ENCODE measurements at places on chromosomes 4 and X.

GRCh38 chr4:2829321-2829932 is 14.2 kb upstream of the ADD1 start:
- DNase-seq: no peak

- DNase-seq: no peak
Measured at GRCh38 chr4:112381996-112382692, 85.0 kb downstream of the ALPK1 start.

DNA sequence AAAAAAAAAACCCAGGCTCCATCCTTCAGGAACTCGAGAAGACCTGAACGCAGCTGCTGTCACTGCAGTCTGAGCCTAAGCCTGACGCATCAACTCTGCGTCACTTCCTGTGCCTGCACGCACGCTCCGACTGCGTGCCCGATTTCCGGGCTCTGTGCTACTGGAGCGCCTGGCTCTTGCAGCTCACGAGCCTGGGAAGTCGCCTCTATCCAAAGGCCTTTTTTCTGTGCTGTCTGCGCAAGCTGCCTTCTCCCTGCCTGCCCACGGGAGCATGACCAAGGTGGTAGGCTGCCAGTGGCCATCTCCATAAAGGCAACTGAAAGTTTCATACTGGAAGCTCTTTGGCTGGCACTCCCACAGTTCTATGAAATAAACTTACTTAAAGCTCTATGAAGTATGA is 9.9 kb upstream of the GASK1B start:
- DNase-seq: no peak

GRCh38 chr4:2177443-2178093 is 64.4 kb downstream of the HAUS3 start:
- DNase-seq: no peak

GRCh38 chr4:152696764-152697261 is 17.0 kb upstream of the TMEM154 start:
- DNase-seq: no peak

- DNase-seq: no peak
Measured at GRCh38 chrX:16333453-16333852, 166.2 kb downstream of the MAGEB17 start.

- no peak for DNase-seq
Measured at GRCh38 chr4:74166135-74166534, 8.2 kb downstream of the MTHFD2L start.

- DNase-seq: no peak
Measured at GRCh38 chrX:20361890-20362262, 95.2 kb upstream of the RPS6KA3 start.

DNA sequence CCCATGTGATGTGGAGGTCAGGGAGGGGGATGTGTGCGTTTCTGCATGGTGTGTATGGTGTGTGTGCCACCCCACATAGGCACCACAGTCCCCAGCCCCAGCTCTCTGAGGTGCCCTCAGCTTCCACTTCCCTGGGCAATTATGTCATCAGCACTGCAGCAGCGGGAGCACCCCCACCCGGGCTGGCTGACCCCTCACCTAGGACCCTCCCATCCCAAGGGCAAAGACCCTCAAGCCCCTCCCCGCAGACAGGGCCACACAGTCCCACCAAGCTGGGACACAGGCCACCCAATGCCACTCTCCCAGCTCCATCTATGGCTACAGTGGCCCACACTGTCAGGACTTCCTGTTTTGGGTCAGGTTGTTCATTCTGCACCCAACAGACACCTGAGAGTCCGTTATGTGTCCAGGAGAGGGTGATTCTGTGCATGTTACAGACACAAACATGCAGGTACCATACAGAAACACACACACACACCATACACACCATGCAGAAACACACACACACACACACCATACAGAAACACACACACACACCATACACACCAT is 75.2 kb downstream of the JAKMIP1 start:
- no peak for DNase-seq

DNA sequence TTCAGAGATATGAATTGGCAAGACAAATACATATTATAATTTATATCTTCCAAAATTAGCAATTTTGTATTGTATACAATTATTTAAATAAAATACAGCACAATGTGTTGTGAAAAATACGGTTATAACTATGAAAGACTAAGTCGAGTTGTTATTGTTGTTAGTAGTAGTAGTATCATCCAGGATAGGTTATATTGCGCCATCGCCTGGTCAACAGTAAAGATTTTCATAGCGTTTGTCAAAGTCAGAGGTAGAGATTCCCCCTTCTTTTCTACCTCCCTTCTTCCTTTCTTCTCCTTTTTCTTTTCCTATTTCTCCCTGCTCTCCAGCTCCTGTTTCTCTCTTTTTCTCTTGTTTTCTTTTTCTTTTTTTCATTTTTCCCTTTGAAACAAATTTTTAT is 499.1 kb upstream of the EPHA5 start:
- no peak for DNase-seq

GRCh38 chr4:56186808-56187523 is 200.3 kb downstream of the AASDH start:
- DNase-seq: no peak

DNA sequence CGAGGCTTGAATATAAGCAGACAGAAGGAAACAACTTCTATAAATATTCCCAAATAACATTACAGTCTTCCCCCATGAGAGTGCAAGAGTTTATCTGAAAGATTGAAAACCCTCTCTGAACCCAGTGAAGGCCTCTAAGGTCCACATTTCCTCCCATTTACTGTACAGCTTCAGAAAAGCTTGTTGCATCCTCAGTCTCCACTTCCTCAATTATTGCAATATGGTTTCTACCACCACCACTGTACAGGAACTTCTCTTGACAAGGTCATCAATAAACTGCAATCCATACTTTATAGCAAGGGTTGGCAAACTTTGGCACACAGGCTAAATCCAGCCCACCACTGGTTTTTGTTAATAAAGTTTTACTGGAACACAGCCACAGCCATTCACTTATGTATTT is 239.0 kb downstream of the THOC2 start:
- no peak for DNase-seq

DNA sequence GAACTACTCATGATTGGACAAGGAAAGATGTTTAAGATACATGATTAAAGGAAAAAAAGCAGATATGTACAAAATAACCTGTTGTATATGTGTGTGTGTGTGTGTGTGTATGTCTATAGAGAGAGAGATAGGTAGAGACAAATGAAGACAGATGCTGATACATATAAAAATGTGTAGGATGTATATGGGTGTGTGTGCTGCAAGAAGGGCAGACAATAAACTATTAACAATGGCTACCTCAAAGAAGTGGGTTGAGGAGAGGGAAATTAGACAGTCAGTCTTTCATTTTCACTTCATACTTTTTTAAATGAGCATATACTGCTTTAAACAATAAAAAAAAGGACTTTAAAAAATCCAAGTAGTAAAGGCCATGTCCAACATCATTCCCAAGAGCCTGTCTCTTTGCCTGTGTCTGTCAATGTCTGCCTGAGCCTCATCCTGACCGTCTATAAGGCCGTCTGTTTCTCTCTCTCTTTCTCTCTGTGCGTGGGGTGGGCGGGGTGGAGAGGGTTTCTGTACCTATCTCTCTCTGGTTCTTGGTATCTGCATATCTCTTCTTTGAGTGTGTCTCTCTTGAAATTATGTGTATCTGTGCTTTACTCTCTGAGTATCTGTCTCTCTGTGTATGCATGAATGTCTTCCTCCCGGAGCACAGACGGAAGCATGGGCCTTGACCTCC is 62.8 kb downstream of the LRBA start:
- DNase-seq: no peak

- no peak for DNase-seq
Measured at GRCh38 chrX:105463473-105463872, 243.0 kb upstream of the TEX13A start.

DNA sequence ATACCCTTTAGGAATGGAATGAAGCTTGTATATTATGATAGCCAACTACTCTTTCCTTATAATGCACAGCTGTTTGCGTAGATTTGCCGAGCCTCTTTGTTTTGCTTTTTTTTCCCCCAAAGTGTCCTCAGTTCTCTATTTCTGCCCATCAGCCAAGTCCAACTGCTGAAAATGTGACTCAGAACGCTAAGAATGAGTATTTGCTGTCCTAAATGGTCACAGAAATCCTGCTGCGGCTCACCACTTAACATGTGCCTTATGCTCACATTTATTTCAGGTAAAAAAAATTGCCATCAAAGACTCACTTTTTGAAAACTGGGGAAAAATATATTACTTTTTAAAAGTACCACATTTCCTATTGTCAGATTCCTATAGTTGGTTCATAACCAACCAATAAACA is 36.9 kb downstream of the GABRA4 start:
- no peak for DNase-seq

GRCh38 chr4:103067841-103068547 is 8.6 kb downstream of the SLC9B2 start:
- no peak for DNase-seq

GRCh38 chr4:48575964-48576363 is 85.9 kb downstream of the ZAR1 start:
- DNase-seq: no peak

- no peak for DNase-seq
Measured at GRCh38 chr4:98113012-98113411, 30.3 kb downstream of the STPG2 start.

GRCh38 chr4:6639137-6639680 is 1.3 kb upstream of the MRFAP1 start:
- no peak for DNase-seq

GRCh38 chr4:189087971-189088370 is 852.7 kb upstream of the FRG1 start:
- no peak for DNase-seq

GRCh38 chr4:7060346-7061150 is 7.3 kb downstream of the GRPEL1 start:
- DNase-seq: no peak

GRCh38 chr4:88811904-88812303 is 114.3 kb upstream of the NAP1L5 start:
- DNase-seq: no peak

DNA sequence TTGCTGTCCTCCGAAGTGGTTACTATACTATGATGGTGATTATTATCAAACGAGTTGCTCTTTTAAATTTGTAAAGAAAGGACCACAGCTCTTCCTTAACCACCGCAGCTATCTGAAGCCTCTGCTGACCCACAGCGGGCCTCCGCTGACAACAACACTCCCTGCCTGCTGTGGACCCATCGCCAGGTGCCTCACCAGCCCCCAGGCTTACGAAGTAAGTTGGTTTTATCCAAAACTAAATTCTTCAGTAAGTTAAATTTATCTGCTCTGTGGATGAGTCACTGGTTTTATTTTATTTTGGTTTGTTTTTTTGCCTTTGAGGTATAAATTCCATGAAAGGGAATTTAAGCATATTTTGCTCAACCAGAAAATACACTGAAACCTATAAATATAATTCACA is 54.7 kb downstream of the SLC9A6 start:
- DNase-seq: no peak

GRCh38 chrX:20284992-20285391 is 18.3 kb upstream of the RPS6KA3 start:
- no peak for DNase-seq

DNA sequence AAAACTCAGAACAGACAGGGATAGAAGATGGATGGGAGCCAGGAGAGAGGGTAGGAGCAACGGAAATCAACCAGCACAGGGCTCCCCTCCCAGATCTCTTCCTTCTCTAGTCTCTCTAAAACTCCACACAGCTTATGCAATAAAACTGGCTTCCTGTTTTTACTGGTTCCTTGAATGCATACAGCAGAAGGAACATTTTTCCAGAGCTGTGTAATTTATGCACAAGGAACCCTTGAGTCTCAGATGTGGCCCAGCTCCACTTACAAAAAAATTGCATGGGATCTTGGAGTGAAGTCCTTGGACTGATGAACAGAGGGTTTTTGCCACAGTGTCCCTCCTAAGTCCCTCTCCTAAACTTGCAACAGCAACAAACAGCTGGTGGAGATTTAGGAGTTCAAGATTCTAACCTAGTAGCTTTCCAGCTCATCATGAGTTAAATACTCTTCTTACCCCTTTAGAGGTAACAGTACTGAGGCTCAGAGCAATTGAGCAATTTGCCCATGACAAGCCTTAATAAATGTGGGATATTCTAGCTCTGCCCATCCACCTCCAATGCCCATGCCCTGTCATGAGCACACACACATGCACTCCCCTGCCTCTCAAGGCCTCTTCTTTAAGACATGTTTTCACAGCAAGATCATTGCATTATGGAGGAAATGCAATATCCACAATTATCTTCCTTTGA is 18.4 kb upstream of the CC2D2A start:
- no peak for DNase-seq

GRCh38 chr4:76752861-76753501 is 145.0 kb downstream of the SOWAHB start:
- no peak for DNase-seq

GRCh38 chrX:74250574-74250973 is 53.4 kb upstream of the ZCCHC13 start:
- no peak for DNase-seq

DNA sequence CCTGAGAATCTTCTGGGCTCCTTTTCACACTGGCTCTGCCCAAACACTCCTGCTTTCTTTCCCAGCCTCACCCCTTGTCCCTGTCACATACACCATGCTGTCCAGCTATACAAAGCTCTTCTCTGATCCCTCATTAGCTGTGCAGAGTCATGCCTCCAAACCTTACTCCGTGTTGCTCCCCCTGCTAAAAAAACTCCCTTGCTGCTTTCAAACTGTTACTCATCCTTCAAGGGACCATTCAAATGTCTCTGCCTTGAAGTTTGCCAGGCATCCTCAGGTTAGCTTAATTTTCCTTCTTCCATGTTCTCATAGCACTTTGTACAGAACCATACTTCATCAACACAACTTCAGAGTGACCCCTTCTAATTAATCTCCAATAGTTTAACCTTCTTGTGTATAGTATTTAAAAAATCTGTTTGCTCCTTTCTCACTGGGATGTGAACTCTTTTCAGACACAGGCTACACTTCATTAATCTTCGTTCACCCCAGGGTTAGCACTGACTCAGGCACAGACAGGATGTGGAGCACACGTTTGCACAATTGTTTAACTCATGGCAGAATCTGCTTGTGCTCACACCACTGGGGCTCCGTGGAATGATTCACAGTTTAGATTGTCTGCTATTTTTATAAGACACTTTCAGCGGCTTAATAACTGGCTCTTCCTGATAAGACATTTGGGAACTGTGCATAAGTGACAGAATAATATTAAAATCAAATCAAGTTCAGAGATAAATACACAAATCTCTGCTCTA is 21.4 kb upstream of the SEL1L3 start:
- DNase-seq: no peak

GRCh38 chr4:86894455-86894854 is 2.2 kb upstream of the C4orf36 start:
- no peak for DNase-seq

DNA sequence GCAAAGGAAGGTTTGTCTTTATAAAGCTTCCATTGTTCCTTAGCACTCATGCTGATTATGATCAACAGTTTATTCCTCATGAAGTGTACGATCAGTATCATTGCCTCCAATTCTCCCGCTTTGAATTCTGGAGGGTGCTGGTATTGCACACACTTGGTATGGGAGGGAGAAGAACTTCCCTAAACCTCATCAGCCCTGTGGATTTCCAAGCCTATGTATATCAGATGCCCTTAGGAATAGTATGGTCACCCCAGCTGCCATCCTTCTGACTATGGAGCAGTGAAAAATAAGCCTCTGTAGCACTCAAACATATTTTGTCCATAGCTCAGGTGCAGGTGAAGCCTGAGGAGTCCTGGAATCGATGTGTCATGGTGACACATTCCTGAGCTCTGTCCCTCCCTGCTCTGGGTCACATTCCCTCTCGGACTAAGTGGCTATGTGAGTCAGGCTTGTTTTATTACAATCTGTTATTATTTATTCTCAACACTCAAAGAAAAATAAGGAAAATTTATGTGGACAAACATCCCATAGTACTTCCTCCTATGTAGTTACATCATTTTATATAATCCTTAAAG is 2.0 kb upstream of the ZDHHC9 start:
- DNase-seq: no peak

GRCh38 chrX:51006064-51006463 is 95.5 kb downstream of the BMP15 start:
- DNase-seq: no peak

- DNase-seq: no peak
Measured at GRCh38 chr4:9994246-9994847, 26.9 kb downstream of the SLC2A9 start.
